NCI-H187 treated with DMSO at 0.1 percent for 48 hours (cell line): ENCODE measurements at places on chromosomes 2 and 18.

GRCh38 chr2:42957109-42957860 lies 164.9 kb upstream of the HAAO start:
- DNase-seq = no peak

DNA sequence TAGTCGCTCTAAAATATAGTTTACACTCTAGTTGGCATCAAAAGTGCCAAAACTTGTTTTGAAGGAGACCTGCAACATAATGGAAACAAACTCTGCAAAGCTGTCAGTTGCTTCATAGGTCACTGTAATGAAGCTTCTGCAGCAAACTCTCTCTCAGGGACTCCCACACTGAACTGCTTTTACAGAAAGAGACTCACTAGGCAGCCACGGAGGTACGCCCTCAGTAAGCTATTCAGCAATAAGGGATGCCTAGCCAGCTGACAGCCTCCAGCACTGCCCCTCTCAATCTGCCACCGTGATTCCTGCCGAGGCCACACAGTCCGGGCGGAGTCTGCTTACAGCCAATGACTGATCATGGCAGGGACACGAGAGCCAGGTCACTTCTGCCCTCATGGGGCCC lies 51.1 kb downstream of the COLEC12 start:
- DNase-seq = no peak

GRCh38 chr2:98715812-98716451 lies 15.0 kb downstream of the MGAT4A start:
- DNase-seq = no peak

DNA sequence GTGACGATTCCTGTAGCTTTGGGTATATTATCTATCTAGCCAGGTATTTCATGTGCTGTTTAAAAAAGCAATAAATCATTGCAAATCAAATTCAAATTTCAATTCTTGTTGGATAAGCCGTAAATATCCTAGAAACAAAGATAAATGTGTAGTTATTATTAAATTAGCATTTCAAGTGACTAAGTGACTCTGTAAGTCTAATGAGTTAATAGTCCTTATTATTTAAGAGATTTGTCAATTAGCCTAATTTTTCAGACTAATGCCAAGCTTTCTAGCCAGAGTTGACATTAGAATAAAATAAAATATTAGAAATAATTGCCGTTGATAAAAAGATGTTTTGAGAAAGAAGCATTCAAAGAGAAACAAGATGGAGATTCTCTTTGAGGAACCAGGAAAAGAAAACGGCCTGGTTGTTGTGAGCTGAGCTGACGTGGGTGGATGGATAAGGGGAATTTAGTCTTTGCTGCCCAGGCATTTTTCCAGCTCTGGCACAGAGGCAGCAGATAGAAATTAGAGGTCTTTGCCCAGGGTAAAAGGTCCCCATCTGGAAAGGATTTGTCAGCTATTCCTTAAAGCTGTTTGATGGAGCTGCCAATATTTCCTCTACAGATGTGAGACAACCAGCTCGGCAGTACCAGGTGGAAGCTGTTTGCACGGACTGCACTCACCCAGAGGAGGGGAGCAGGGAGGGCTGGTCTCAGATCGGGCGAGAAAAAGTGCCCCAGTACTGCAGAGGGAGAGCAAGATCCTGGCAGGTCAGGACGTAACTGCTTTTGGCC lies 117.3 kb upstream of the SEC11C start:
- DNase-seq = no peak

DNA sequence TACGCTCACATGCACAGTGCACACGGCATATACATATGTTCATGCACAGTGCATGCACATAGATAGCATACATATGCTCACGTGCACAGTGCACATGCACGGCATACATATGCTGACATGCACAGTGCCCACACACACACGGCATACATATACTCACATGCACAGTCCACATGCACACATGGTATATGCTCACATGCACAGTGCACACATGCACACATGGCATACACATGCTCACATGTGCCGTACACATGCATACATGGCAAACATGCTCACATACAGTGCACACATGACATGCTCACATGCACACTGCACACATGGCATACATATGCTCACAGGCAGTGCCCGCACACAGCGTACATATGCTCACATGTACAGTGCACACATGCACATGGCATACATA lies 97.7 kb upstream of the CTDP1 start:
- DNase-seq = no peak
